ENCODE measurements at places on chromosomes 11 and 22.

DNA sequence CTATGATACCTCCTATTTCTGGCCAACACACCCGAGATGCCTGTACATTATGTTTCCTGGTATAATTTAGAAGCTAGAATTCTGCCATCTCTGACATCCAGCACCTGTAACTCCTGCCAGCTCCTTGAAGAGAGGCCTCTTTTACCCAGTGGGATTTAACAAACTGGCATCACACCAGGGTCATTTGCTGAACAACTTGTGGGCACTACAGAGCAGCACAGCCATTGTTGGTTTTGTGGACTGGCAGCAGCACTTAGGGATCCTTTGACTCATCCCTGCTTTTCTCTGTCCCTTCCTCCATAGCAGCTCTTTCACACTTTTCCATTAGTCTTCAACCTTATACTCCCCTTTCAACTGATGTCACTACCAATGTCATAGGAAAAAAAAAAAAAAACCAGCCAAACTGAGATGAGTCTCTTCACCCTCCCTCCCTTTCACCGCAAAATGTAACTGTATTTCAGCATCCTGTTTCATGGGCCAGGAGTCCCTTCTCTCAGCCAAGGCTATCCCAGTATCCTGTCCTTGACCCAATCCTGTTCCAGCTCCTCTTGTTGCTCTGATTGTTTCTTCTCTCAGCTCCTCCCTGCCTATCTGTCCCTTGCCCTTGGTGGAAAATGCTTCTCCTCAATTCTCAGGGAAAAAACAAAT, 68.7 kb downstream of the PPFIBP2 start:
- DNase-seq, result no peak

DNA sequence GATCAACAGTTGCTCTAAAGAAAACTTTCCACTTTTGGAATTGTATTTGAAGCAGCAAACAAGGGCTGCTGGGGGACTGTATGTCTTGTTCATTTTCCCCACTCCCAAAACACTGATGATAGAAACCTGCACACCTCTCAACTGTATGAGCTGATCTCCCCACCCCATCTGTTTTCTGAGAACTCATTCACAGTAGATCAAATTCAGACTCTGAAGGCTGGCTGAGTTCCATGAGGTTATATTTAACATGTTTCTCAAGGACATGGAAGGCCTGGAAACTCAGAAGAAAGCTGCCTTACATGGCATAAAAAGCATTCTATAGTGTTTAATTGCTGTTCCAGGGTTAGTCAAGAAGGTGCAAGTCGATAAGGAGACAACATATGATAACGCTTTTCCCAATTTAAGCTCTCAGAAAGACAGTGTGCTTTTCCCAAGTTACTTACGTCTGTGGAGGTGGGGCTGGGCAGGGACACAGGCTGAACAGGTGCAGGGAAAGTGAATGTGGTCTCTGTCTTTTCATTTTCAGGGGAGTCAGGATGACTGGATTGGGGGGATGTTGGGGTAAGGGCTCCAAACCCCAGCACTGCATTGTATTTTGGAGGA, 23.0 kb downstream of the LARGE2 start:
- no peak for DNase-seq

DNA sequence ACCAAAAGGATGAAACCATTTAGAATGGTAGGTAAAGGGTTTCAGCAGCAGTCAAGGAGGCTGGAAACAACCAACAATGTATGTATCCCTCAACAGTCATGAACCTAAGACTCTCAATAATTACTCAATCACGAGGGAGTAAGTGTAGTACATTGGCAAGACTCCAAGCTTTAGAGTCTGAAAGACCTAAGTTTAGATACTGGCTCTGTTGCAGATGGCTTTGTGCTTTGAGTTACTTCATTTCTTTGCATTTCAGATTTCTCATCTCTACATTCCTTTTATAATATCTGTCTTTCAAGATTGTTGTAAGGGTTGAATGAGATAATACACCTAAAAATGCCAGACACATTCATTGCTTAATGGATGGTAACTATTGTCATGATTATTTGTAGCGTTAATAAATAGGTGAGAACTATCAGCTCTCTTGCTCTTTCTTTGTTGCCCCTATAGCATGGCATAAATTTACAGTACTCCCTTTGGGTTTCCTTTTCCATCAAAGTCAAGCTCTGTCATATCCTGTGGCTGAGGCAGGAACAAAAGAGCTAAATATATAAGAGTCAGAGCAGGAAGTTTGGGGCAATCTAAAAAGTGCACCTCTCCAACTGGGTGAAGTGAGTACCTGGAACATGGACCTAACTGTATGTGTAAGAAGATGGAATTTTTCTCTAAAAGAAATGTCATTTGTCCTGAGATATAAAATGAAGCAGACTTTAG, 228.2 kb upstream of the ZC3H12C start:
- no peak for DNase-seq

DNA sequence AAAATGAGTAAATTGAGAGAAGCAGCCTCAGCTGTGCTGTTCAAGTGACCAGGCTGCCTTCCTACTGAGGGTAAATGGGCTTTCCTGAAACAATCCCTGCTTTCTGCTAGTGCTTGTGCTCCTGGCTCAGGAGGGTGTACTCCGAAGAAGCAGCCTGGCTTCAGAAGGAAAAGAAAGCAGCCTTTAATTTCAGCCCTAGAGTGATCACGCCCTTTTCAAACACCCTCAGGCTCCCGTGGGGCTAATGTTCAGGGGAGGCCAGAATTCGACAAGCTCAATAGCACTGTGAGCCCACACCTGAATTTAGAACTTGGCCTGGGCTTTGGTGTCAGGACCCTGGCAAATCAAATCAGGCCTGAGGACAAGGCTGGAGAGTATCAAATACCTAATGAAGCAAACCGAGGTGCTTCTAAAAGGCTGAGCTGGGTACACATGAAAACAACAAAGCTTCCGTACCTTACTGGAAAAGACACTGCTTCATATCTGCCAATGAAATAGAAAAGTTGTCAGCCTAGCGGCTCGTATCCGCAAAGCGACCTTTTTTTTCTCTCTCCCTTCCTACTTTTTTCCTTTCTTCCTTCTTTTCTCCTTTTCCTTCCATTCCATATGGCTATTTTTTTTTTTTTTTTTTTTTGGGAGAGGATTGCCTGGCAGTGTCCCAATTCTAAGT, 387.8 kb downstream of the SOX6 start:
- no peak for DNase-seq

DNA sequence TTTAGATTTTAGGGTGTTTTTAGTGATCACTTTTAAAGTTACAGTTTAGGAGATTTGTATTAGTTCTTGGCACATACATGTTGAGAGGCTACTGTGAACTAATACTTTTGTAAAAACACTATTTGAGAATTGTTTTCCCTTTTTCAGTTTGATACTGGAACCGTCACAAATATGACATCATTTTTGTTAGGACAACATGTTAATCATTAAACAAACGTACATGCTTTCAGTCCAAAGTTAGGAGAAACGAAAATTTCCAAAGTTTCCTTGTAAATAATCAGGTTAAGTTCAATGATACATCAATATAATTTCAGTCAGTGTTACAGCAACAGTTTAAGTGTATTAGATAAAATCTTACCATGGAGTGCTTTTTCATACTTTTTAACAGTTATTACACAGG, 53.1 kb downstream of the SPECC1L start:
- DNase-seq, result no peak
